ENCODE measurements at places on chromosomes 5 and 9.

- DNase-seq = no peak
These were observed 3.2 kb upstream of the ENHO start for GRCh38 chr9:34526026-34526425.

DNA sequence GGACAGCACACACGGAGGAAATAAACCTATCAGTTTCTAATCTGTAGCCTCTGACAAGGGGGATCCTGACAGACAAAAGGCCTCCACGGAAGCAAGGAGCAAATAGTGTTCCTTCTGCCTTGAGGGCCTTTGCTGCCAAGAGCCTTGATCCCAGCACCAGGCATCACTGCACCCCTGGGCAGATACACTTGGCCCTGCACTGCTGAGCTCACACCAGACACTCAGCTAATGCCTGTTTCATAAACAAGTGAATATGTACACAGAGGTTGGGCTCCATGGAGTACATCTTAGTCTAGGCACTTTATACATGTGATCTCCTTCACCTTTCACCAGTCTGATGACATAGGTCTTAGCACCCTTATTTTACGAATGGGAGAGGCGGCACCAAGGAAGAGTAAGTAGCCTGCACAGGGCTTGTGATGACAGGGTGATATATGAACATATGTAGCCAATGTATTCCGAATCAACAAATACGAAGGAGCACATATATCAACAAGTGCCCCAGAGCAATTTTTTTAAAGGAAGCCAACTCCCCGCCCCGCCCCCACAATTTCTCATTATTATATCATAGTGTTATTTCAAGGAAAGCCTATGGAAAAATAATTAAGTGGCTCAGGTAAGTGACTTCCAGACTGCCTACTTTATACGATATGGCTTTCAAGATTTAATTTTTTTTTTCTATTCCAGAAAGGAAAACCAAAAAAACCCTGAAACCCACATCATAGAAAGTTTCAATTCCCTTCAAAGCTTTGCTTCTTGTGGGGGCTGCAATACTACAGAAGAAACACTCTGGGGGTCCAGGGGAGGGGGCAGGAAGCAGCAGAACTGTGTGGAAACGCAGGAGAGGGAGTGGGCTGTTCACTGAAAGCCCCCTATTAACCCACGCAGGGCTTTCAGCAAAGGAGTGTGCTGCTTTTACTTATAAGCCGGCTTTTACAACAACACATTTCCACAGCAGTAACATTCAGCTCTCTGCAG lies 32.0 kb downstream of the CDC14B start:
- DNase-seq = no peak

DNA sequence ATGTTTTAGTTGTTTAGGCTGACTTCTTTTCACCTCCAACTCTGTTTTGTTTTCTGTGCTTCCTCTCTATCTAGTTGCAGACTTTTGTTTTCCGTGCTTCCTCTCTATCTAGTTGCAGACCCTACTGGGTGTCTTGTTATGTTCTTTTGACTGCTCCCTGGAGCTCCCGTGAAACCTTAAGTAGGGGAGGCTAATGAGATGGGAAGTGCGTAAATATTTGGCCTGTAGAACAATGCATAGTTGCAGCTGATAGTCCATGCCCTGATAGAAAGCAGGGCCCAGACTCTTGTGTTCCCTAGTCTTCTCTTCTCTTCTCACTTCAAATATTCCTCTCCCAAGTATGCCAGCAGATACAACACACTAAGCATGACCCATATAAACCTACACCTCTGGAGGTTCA lies 757.0 kb downstream of the BRINP1 start:
- no peak for DNase-seq

- no peak for DNase-seq
These were observed 541.1 kb upstream of the GRAMD2B start for GRCh38 chr5:125882061-125882460.

DNA sequence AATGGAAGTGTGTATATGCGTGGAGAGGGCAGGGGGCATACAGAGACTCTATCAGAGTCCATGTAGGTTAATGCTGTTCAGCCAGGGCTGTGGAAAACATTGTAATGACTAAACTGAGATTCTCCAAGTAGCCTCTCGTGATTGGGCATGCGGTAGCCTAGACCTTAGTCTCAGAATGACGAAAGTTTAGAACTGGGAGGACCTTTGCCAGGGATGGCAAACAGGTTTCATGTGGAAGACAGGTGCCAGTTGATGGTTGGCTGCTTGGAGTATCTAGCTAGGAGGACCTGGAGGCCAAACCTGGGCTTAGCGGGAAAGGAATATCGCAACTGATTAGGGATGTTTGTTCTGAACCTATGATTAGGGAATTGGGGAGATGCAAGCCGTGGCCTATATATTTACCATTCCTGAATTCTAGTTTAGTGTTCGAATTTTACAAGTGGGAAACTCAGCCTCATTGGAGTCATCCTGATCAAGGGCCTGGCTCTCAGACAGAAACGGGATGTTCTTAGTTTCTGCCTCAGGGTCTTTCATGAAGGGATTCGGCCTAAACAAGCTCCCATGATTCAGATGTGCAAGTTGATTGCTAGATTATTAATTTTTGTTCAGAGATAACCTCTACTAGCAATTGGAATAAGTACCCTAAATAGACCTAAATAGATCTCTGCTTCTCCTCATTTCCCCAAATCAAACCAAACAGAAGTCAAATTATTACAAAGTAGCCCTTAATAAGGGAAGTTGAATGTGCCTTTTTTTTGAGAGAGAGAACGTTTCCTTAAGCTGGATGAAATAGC lies 26.8 kb upstream of the TJP2 start:
- DNase-seq = peak; percentile 33

DNA sequence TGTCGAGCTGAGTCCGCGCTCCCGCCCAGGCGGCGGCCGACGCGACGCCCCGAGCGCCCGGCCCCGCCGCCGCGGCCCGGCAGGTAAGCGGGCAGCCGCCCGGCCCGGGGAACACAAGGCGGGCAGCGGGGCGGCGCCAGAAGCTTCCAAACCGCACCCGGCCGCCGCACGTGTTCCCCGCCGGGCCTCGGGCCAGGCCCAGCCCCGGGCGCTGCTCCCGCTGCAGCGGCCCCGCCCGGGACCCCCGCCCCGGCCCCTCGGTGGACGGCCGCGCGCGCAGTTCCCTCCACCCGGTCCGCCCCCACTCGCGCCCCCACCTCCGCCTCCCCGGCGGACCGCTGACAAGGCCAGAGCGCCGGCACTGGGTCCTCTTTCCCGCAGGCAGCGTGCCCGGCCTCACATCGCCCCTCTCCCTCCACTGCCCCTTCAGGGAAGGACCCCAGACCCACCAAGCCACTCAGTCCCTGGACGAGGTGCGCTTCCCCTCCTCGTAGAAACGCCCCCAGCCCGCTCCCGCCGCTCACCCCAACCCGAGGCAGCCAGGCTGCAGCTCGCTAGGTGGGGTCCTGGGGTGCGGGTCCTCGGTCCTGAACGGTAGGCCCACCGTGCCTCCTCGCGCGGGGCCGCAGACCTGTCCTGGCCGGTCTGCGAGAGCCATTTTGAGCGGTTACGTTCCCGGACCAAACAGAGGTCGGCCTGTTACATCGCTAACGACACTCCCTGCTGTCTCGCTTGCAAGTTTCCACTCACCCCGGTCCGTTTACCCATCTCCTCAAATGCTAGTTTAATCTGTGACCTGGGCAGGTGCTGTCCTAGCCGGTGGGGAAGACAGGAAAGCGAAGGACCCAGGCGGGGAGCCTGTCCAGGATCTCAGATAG lies 475 bp downstream of the WDR5 start:
- DNase-seq = peak; percentile 8

DNA sequence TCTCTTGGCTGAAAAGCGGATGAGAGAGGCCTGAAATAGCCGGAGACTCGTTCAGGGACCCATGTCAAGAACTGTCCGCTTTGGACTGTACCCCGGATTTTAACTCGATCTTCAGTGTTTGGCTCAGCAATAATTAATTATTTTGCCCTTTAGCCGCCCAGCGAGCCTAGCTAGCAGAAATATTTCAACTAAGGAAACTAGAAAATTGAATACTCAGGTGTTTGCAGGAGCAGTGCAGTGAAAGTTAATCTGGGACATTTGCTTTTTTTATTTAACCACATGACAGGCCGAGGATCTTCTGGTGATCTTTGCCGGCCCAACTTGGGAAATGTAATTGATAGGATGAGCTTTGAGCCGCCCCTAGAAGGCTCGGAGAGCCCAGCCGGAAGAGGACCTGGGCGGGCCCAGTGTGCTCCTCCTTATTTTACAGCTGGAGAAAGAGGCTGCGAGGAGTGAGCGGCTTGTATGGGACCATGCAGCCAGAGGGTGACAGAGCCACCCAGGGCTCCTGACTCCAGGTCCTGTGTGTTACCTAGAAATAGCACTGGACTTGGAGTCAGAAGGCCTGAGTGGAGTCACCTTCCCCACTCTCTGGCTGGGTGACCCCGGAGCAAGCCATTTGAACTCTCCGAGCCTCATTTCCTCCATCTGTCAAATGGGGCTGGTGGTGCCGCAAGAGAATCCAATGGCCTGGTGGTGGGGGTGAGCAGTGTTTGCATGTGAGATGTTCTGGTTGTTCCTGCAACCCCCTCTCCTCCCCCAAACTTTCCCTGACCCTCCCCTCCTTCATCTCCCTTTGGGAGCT lies 2.4 kb downstream of the PPARGC1B start:
- DNase-seq = no peak

GRCh38 chr5:27708534-27708933 lies 670.1 kb upstream of the CDH9 start:
- DNase-seq = no peak

- no peak for DNase-seq
These were observed 8.7 kb downstream of the SEC16A start for GRCh38 chr9:136474021-136474640.

GRCh38 chr5:79794347-79794746 lies 104.7 kb downstream of the CMYA5 start:
- no peak for DNase-seq

- DNase-seq = no peak
These were observed 563.3 kb downstream of the IRX1 start for GRCh38 chr5:4158750-4159447.

- no peak for DNase-seq
These were observed 14.0 kb upstream of the HRCT1 start for GRCh38 chr9:35892051-35892450.

DNA sequence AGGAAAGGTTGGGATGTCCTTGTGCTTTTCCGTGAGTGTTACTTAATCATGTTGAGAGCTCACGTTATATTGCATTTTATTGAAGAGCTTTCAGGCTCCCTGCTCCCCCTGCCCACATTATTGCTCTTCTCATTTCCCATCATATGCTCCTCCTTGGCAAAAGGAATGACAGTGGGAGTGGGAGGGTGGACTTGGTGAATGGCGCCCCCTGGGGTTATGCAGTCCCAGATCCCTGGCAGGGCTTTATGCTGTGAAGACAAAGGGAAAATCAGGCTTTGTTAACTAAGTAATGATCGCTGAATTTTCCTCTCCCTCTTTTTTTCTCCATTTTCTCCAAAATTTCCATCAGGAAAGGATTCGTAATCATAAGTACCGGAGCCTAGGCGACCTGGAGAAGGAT lies 166.6 kb downstream of the SMARCA2 start:
- no peak for DNase-seq

DNA sequence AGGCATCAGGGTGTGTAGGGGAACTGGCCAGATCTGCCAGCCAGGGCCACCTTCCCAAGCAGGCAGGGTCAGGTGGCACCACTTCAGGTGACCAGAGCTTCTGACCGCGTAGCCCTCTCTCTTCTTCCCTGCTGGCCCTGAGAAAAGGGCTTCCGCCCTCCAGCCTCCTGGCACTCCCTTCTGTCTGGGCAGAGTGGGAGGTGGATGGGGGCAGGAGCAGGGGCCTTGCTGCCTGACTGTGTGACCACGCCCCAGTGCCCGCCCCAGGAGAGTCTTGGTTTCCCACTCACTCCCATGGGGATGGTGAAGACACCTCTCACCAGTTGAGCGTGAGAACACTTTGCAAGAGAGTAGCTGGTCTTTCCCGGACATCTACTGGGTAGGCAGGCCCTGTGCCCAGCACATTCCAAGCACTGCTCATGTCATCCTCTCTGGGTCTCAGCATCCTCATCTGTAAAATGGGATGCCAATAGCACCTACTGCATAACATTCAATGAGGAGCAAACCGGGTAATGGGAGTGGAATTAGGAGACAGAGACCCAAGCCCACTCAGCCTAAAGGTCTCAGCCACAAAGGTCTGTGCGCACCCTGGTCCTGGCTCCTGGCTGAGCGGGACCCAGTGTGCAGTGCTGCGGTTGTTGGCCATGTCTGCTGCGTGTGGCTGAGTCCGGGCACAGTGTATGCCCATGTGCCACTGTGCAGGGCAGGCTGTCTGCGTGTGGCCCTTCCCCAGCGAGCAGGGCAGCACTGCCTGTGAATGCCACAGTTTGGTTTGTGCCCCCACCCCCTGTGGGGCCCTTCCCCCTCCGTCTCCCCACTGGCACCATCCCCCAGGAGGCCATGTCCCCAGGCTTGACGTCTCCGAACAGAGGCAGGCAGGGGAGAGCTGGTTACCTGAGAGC lies 179.1 kb upstream of the IER5L start:
- no peak for DNase-seq

DNA sequence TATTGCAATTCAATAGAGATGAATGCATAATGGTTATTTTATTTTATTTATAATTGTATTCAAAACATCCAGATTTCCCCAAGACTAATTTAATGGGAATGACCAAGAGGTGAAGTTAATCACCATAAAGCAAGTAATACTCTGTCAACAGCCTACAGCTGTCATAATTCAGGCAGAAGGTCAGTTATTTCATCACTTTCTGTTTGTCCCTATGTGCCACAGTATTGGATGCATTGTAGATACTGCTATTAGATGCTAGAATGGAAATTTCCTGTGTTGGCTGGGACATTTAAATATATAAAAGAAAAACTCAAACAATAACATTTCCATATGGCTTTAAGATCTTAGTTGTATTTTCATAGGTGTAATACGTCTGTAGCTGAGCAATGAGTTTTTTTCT lies 56.7 kb upstream of the MINAR2 start:
- DNase-seq = no peak

- DNase-seq = no peak
These were observed 379.9 kb upstream of the ACTBL2 start for GRCh38 chr5:57862471-57862911.

DNA sequence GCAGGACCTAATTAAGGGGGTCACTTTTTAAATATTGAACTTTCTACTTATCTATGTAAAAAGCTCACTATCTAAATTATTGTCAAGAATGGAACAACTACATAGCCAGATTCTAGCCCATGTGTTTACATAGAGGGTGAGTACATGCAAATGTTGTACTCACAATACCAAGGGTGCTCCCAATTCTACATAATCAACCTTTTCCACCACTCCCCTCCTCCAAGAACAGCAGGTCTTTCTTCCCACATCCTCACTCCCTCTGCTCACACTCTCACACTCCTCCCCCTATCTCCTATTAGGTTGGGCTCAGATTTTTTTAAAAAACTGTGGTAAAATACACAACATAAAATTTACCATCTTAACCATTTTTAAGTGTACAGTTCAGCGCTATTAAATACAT lies 325.4 kb downstream of the ARL15 start:
- no peak for DNase-seq

- DNase-seq = no peak
These were observed 71.8 kb downstream of the GALNT10 start for GRCh38 chr5:154262342-154262741.
